ENCODE measurements at places on chromosomes 5 and 9.

DNA sequence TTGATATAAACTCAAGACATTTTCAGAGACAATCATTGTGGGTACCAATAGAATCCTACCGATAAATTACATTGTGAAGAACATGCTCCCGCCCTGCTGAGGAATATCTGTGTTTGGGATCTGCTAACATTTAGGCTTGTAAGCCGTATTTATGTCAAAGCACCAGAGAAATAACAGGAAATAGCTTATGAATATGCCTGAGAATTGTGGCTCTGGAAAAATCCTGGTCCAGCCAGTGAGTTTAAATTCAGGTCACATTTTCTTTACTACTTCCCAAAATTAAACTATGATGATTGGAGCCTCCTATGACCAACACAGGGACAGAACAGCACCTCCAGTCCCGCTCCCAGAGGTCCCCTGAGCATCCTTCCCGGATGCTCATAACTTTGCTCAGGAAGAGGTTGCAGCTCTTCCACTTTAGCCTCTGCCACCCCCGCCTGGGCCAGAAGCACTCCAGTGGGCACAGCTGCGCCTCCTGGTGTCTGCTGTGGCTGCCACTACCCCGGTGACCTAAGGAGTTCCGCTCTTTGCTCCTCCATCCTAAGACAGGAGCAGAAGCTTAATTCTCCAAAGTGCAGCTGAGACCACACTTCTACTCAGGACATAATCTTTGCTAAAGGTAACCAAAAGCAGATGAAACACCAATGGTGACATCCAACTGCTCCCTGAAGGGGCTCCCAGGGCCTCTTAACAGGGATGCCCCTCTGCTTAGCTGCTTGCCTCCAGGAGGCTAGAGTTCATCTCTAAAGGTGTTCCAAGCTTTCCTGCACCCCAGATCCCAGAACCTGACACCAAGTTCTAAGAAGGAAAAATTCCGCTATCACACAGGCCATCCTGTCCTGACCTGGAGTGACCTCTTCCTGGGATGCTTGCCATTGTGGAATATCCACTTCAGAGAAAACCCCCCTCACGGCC, 58.8 kb downstream of the SLC1A1 start:
- DNase-seq = no peak

DNA sequence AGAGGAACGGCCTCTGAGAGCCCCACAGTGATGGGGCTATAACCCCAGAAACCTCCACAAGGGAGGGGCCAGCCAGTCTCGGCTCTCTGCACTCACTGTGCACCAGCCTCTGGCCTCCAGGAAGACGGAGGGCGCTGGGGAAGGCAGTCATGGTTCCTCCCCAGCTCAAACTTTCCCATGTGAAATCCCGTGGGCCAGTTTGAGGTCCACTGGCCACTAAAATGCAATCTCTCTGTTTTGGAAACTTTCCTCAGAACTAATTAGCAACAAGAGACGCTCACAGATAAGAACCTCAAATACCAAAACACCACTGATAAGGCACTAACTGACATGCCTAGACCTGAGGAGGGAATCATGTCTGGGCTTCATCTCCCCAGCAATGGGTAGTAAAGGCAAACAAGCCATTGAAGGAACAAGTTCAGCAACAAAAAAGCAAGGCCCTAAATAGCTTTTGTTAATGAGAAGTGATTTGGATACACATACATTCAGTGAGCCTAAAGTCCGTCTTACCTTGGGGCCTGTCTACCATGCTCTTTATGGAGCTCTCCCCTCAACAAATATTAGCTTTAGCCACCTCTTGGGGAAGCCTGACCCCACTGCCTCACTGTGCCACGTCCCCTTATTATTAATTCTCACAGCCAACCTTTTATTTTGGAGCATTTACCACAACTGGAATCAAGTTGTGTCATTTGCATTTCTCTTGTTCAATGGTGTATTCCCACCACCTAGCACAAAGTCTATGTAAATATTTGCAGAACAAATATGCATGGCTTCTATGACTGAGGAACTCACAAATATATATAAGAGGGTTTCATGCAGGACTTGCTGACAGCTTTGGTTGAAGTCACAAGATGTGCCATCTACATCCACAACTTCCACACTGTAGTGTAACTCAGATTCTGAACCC, 56.1 kb upstream of the GLRX start:
- DNase-seq = no peak

DNA sequence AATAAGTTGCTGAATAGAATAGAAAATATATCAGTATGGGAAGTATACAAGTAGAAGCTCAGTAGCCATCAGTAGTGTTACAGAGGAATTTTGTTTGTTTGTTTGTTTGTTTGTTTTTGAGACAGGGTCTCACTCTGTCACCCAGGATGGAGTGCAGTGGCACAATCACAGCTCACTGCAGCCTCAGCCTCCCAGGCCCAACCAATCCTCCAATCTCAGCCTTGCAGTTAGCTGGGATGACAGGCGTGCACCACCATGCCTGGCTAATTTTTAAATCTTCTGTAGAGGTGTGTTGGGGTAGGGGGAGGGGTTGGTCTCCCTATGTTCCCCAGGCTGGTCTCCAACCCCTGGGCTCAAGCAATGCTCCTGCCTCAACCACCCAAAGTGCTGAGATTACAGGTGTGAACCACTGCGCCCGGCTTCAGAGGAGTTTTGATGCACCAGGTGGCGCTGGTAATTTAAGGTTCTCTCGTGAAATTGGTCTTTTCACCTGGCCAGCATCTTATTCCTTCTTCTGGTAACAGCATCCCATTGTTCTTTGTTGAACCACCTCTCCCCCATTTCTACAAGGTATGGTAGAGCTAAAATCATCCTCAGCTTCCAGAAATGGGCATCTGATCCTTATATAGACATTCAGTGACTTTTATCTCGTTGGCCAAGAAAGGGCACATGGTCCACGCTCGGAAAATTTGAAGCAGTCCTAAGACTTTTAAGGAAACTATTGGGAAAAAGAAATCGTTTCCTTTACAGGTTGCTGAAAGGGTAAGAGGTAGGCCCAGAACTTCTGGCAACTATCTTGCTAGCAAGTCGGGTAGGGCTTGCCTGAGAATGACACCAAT, 157.1 kb downstream of the ARRDC3 start:
- no peak for DNase-seq

GRCh38 chr9:13534006-13534405, 254.5 kb upstream of the MPDZ start:
- no peak for DNase-seq

- no peak for DNase-seq
Measured at GRCh38 chr9:79572608-79573411, 1.0 kb downstream of the TLE4 start.

DNA sequence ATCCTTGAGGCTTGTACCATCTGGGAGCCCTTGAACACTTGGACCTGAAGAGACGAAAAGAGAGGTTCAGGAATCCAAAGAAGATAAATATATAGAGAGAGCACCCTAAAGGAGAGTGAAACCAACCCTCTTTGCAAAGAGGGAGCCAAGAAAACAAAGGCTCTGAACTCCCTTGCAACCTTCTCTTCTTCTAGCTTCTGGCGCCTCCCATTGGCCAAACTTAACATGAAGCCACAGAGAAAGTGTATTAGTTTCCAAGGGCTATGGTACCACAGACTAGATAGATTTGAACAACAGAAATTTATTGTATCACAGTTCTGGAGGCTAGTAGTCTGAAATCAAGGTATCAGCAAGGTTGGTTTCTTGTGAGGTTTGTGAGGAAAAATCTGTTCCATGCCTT, 175.1 kb downstream of the HCN1 start:
- DNase-seq = no peak

DNA sequence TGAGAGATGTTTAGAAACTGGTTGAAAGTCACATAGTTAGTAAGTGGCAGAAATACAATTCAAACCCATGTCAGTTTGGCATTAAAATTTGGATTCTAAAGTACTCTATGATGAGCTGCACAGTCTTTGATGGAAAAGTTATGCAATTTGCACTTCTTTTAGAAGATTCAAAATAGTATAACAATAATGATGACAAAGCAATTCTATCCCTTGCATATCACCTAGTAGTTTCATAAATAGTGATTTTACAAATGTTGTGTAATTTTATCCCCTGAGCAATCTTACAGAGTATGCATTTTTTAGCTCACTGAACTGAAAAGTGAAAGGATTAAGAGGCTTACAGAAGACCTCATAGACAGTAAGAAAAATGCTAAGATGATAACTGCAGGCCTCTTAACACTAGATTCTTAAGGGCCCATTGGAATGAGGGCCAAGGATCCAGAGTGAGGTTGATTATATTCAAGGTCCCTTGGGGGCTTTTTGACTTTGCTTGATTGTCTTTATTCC, 3.7 kb downstream of the C5orf46 start:
- no peak for DNase-seq

DNA sequence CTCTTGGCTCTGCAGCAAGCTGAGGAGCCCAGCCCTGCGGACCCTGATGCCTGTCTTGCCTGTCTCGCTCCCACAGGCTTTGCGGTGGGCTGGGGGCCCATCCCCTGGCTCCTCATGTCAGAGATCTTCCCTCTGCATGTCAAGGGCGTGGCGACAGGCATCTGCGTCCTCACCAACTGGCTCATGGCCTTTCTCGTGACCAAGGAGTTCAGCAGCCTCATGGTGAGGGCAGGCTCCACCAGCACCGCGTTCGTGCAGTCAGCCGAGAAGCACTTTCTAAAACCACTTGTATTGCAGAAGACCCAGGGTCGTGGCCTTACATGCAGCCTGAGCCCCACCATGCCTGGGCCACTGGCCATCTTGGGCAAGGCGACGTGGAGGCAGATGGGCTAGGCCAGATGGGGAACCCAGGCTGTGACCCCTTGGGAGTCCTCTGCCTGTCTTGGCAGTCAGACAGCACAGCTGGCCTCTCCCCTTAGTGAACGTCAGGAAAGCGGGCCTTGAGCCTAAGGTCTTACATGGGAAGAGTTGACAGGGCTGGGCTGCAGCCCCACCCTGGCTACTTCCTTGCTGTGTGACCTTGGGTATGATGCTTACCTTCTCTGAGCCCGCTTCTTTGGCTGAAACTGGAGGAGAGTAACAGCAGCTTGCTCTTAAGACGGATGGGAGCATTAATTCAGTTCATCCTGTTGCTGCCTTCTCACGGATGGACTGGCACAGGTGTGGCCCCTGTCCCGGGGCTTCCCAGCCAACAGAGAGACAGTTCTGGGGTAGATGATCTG, 8.6 kb downstream of the SLC2A8 start:
- DNase-seq = no peak

- DNase-seq = peak; percentile 39
Measured at GRCh38 chr5:69238760-69239251, 4.1 kb downstream of the CDK7 start.

- peak; percentile 21 for DNase-seq
Measured at GRCh38 chr9:89602978-89603766, 1.6 kb upstream of the GADD45G start.

Data from skeletal muscle cell (primary cell).